ENCODE measurements at places on chromosomes 11 and 22.

GRCh38 chr11:102138670-102139069, 28.4 kb downstream of the YAP1 start:
- DNase-seq: no peak

GRCh38 chr11:130102301-130103249, 32.9 kb downstream of the APLP2 start:
- no peak for DNase-seq

DNA sequence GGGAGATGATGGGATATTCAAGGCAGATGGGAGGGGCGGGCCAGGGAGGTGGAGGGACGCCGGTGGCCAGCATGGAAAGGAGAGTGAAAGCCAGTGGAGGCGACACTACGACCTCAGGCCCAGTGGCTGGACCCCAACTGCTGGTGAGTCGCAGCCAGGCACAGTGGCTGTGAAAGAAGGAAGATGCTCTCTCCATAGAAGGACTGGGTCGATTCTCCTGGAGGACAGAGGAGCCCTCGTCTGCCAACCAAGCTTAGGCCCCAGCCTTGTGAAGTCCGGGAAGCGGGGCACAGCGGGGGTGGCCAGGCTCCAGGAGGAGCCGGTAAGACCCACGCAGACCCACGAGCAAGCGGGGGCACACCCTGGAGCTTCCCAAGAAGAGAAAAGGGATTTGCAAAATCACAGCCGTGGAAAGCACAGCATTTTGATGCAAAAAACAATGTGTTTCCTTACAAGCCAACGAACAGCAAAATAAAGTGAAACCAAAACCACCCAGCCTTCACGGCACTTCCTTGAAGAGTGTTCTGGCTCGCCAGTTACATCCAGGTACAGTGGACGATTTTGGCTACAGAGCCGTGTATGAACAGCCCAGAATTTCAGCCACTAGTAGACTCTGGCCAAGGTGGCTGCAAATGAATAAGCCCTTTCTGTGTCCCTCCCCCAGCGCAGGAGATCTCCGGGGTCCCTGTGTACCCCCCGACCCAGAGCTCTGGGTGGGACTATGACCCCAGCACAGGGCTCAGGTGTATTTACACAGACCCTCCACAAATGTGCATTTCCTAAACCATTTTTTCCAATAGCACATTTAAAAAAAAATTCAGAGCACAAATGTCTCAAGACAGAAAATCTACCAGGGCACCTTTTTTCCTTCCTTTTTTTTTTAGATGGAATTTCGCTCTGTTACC, 96.9 kb downstream of the TRMU start:
- peak; percentile 5 for DNase-seq

- DNase-seq: no peak
Measured at GRCh38 chr11:1125803-1126202, 31.9 kb upstream of the MUC5AC start.

DNA sequence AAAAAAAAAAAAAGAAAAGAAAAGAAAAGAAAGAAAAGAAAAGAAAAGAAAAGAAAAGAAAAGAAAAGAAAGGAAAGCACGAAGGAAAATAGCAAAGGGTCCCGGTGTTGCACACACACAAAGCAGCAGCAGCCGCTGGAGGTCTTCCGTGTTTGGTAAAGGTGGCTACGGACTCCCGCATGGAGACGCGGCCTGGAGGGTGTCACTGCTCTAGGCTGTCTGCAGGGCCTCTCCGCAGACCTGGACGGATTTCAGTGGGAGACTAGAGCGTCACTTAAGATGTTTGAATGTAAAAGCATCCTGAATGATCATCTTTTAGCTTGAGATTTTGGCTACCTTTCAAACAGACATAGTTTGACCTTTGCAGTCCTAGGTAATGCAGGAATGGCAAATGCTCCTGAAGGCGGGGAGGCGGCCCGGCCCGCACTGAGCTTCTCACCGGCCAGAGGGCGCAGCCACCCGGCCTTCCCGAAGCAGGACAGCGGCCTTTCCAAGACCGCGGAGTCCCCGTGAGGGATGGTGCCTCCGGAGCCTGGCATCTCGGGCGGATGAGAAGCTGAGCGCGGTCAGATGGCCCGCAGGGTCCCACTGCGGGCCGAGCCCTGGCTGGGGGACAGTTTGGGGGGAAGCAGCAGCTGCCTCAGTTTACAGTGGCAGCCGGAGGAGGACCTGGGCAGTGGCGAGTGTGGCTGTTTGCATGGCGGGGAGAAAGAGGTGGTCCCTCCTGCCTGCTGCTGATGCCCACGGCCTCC, 18.5 kb downstream of the KRTAP5-5 start:
- DNase-seq: no peak

DNA sequence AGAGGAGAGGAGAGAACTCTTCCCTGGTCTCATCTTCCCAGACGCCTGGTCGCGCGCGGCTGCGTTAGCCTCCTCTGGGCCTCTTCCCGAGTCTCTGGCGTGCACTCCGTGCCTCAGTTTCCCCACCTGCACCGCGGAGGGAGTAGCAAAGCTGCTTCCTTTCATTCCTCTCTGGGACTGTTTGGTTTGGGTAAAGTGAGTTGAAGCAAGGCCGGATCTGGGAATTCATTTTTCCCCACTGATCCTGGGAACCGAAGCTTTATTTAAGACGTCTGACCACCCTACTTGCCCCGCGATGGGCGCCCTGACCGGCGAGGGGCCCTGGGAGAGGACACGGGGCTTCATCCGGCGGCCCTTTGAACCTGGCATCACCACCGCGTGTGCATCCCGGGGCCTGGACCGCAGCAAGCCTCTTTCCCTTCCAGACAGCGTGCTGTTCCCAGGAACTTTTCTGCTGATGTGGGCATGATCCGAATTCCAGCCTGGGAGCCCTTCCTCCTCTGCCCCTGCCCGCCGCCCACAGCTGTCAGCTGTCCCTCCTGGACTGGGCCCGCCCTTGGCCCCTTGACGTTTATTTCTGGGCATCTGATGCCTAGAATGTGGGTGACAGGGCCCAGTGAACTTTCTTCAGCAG, 758 bp downstream of the LDLRAD3 start:
- DNase-seq: peak; percentile 95

- DNase-seq: no peak
Measured at GRCh38 chr11:47175746-47176327, 842 bp downstream of the ARFGAP2 start.

- peak; percentile 63 for DNase-seq
Measured at GRCh38 chr11:66579017-66579606, 10.7 kb upstream of the CTSF start.

GRCh38 chr22:30947816-30948454, 20.6 kb downstream of the MORC2 start:
- peak; percentile 44 for DNase-seq

- DNase-seq: no peak
Measured at GRCh38 chr11:102763440-102763839, 17.0 kb downstream of the MMP10 start.

- no peak for DNase-seq
Measured at GRCh38 chr11:17197431-17197898, 10.3 kb downstream of the PIK3C2A start.

DNA sequence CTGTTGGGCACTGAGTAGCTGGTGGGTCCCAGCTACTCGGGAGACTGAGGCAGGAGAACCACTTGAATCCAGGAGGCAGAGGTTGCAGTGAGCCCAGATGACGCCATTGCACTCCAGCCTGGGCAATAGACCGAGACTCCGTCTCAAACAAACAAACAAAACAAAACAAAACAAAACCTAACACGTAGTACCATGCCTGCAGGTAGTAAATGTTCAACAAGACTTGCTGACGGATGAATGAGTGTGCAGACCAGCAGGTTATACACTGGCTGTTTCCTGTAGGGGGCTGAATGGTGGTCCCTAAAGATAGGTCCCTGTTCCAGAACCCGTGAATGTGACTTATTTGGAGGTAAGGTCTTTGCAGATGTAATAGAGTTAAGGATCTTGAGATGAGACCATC, 12.8 kb upstream of the MRGPRD start:
- no peak for DNase-seq

DNA sequence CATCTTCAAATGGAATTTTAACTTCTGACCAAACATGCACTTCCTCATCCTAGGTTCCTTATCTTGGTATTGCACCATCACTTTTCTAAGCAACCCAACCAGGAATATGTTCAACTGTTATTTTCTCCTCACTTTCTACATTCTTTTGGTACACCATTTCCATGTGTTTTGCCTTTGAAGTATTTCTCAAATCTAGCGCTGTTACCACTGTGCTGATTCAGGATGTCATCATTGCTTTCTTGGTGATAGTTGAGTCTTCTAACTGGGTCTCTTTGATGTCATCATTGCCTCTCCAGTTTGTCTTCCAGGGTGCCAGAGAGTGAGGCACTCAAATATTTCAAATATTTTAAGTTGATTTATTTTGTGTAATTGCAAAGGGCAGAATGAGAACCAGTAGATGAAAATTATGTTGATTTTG, 47.5 kb downstream of the HORMAD2 start:
- DNase-seq: no peak

GRCh38 chr11:22459048-22459447, 120.9 kb downstream of the SLC17A6 start:
- no peak for DNase-seq

DNA sequence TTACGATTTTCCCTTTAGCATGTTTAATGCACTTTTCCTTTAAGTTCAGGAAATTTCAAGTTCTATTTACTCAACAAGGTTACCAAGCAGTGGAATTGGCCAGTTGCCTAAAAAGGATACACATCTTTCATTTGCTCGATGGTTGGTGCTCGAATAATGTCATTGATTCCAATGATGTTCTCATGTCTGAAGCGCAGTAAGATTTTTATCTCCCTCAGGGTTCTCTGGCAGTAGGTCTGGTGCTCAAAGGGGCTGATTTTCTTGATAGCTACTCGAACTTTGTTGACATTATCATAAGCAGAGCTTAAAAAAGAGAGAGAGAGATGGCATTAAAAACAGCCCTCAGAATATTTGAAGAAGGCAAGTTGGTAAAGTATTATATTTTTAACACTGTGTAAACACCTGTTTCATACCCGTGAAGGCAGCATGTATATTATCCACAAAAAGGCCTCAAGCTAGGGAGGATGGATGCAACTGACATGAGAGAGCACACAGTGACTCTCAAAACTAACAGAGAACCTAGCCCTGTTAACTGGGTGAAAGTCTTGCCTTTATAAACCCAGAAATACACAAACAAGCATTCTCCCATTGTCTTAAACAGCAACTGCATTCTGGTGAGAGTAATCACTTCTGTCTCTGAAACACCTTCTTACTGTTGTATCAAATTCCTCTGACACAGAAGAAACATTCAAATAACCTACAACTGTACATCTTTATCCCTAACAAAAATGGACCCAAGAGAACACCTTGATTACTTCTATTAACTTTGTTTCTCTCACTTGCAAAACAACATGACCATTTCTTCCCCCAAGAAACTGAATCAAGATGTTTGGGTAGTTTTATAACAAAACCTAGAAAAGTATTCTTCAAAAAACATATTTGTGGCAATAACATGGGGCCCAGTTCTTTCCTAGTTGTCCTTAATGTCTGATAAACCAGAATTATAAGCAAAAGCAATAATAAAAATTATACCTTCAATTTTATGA, 59.6 kb downstream of the MAPK1 start:
- DNase-seq: no peak

GRCh38 chr11:123301696-123302400, 106.8 kb upstream of the CLMP start:
- DNase-seq: peak; percentile 44

GRCh38 chr11:66090288-66090687, 20.2 kb downstream of the PACS1 start:
- DNase-seq: no peak

- DNase-seq: no peak
Measured at GRCh38 chr22:48171271-48171691, 1408.8 kb downstream of the TBC1D22A start.

DNA sequence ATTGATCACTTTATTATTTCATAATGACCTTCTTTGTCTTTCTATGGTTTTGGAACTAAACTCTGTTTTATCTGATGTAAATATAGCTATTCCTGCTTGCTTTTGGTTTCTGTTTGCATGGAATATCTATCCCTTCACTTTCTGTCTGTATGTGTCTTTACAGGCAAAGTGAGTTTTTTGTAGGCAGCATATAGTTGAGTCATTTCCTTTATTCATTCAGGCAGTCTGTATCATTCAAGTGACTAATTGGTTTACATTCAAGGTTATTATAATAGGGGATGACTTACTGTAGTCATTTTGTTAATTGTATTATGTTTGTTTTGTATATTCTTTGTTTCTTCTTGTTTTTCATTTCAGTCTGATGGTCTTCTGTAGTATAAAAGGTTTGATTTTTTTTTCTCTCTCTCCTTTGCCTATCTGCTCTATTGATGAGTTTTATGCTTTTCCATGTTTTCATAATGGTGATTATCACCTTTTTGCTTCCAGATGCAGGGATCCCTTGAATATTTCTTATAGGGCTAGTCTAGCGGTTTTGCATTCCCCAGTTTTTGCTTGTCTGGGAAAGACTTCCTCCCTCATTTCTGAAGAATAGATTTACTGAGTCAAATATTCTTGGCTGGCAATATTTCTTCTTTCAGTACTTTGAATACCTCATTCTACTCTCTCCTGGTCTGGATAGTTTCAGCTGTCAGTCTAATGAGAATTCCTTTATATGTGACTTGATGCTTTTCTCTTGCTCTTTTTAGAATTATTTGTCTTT, 50.4 kb downstream of the GDPD4 start:
- DNase-seq: no peak

DNA sequence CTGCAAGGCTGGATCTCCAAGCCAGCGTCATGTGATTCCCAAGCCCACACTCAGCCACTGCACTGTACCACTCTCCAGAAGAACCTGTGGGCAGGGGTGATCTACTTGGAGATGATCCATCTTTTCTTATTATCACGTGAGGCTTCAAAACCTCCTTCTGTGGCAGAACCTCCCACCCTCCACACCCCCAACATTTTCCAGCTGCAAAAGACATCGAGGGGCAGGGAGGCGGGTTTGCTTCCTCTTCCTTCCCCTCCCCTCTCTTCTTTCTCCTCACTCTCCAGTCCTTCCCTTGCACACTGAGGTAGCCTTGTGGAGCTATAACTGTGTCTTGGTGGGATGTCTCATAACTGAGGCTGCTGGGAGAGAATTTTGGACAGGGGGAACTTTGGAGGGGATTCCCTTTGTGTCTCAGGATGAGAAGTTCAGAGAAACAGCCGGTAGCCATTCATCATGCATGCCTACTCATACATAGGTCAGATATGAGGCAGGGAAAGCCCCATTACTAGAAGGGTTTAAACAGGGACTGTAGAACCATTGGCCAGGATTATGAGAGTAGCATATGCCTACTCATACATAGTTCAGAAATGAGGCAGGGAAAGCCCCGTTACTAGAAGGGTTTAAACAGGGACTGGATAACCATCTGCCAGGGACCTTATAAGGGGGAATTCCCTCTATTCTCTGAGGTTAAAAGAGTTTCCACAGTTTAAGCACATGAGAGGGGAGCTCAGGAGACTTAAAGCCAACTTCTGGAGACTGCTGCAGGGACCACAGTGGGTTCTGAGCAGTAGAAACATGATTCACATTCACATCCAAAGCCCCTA, 420.7 kb upstream of the CADM1 start:
- peak; percentile 54 for DNase-seq

Measured in myocyte (in vitro differentiated cells).